ENCODE measurements at places on chromosomes 7 and 10. TPM values are rescaled to one million over a fixed set of nuclear protein-coding genes. Genes with fewer than 3 reads are reported as not detected.

The SPDYE11 gene
- polyA plus RNA-seq: 1.1 TPM

The ZNF722 gene
- not detected for polyA plus RNA-seq

The MNX1 gene
- polyA plus RNA-seq: 0.31 TPM

The TFR2 gene
- polyA plus RNA-seq: not detected

The ZCCHC24 gene
- polyA plus RNA-seq: 81.5 TPM

The GAD2 gene
- not detected for polyA plus RNA-seq

The AFAP1L2 gene
- polyA plus RNA-seq: 0.75 TPM

The UNCX gene
- polyA plus RNA-seq: 6.7 TPM

The PHKG1 gene
- polyA plus RNA-seq: 0.44 TPM

The ASB4 gene
- not detected for polyA plus RNA-seq

The FGFBP3 gene
- polyA plus RNA-seq: 26.4 TPM

The GPR158 gene
- not detected for polyA plus RNA-seq

The LIPK gene
- polyA plus RNA-seq: not detected

The SORCS1 gene
- 45.6 TPM for polyA plus RNA-seq

The ACBD7 gene
- polyA plus RNA-seq: 1.2 TPM
